Body of pancreas (tissue), 4 donors: ENCODE measurements at places on chromosomes 2 and 18.

DNA sequence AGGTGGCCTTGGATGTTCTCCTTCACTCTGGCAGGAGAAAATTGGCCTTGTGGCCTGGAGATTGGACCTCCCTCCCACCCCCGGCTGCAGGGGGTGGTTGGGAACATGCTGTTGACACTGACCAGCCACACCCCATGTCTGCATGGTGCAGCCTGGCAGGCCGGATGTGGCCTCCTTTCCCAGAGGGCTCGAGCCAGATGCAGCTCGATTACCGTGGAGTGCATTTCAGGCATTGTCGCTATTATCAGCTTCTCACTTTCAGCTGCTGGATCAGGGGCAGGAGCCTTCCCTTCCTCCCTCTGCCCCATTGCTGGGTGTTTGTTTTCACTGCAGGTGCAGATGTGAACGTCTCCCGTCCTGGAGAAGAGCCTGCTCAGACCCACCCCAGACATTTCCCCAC lies 211.0 kb upstream of the SIX2 start:
- no peak overlapping the region for H3K4me3 ChIP-seq
- H3K27ac ChIP-seq = no peak overlapping the region
- H3K27me3 ChIP-seq = no peaks in the 10 kb centered on the region
- H3K36me3 ChIP-seq = no peaks in the 10 kb centered on the region
- DNase-seq = no peak

GRCh38 chr2:128195435-128195984 lies 104.5 kb downstream of the UGGT1 start:
- peaks cover 8% of the 10 kb centered on the region for H3K4me1 ChIP-seq
- no peaks in the 10 kb centered on the region for H3K27me3 ChIP-seq
- H3K36me3 ChIP-seq = peaks cover 4% of the 10 kb centered on the region
- DNase-seq = no peak
- H3K27ac ChIP-seq = no peak overlapping the region

- no peak overlapping the region for H3K27ac ChIP-seq
- no peak overlapping the region for H3K4me3 ChIP-seq
- no peak for DNase-seq
- no peaks in the 10 kb centered on the region for H3K27me3 ChIP-seq
- peaks cover 19% of the 10 kb centered on the region for H3K4me1 ChIP-seq
Measured at GRCh38 chr2:143433840-143434239, 304.6 kb downstream of the ARHGAP15 start.

- H3K36me3 ChIP-seq = no peaks in the 10 kb centered on the region
- DNase-seq = no peak
- H3K4me3 ChIP-seq = no peak overlapping the region
- H3K4me1 ChIP-seq = no peaks in the 10 kb centered on the region
Measured at GRCh38 chr2:221392228-221392881, 179.7 kb downstream of the EPHA4 start.

GRCh38 chr2:212858496-212858895 lies 292.9 kb downstream of the IKZF2 start:
- H3K27me3 ChIP-seq = no peaks in the 10 kb centered on the region
- no peak overlapping the region for H3K27ac ChIP-seq
- no peak for DNase-seq
- H3K36me3 ChIP-seq = no peaks in the 10 kb centered on the region

DNA sequence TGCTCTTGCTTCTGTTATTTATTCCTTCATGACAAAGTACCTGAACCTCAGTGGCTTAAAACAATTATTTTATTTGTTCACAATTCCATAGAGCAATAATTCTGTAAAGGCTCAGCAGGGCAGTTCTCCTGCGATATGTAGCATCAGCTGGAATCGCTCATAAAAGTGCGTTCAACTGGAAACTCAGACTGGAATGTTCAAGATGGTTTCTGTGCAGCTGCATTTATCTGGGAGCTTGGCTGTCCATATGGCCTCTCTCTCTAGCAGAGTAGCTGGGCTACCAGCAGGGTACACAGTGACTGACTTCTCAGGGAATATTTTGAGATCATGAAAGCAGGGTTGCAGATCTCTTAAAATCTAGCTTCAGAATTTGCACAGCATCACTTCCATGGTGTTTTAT lies 13.5 kb downstream of the CCDC121 start:
- no peaks in the 10 kb centered on the region for H3K36me3 ChIP-seq
- H3K27ac ChIP-seq = no peak overlapping the region
- DNase-seq = no peak
- no peaks in the 10 kb centered on the region for H3K4me1 ChIP-seq
- no peak overlapping the region for H3K4me3 ChIP-seq

DNA sequence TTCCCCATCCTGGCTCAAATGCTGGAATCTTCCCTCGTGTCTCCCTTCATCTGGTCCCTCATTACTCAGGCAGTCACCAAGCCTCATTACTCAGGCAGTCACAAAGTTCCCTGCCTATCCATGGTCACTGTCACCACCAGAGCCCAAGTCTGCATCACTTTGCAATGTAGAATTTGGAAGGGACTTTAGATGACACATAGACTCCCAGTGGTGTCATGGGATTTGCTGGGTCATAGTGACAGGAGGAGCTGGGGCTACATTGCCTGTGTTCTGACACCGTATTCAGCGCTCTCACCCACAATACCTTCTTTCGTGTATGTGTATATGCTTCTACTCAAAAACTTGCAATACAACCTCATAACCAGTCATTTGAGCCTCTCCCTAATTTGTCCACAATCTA lies 2.1 kb upstream of the EMILIN1 start:
- no peak overlapping the region for H3K27ac ChIP-seq
- H3K36me3 ChIP-seq = no peaks in the 10 kb centered on the region
- peaks cover 16% of the 10 kb centered on the region for H3K4me1 ChIP-seq
- no peak overlapping the region for H3K4me3 ChIP-seq

GRCh38 chr2:241088376-241088775 lies 13.7 kb downstream of the MTERF4 start:
- no peak for DNase-seq
- H3K27me3 ChIP-seq = no peaks in the 10 kb centered on the region
- no peaks in the 10 kb centered on the region for H3K36me3 ChIP-seq
- H3K4me1 ChIP-seq = no peaks in the 10 kb centered on the region

DNA sequence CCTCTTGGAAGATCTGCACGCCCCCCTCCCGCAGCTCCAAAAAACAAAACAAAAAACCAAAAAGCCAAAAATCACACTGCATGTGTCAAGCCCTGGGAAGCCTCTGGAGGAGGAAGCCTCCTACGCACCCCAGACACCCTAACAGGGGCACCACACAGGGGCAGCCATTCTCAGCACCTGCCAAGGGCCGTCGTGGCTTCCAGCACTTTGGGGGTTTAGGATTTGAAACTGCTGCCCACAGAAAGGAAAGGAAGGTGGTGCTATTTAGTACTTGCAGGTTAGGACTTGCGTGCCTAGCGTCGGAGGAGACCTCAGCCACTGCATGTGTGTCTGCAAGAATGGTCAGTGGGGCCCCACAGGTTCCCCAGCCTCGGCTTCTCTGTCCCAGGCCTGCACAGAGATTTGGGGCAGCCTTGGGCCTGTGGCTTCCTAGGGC lies 419 bp upstream of the GPR55 start:
- H3K36me3 ChIP-seq = no peaks in the 10 kb centered on the region
- DNase-seq = no peak
- no peak overlapping the region for H3K27ac ChIP-seq

GRCh38 chr2:12612671-12613070 lies 104.1 kb upstream of the TRIB2 start:
- H3K4me3 ChIP-seq = no peak overlapping the region
- no peak for DNase-seq
- H3K4me1 ChIP-seq = no peaks in the 10 kb centered on the region
- H3K27ac ChIP-seq = no peak overlapping the region

DNA sequence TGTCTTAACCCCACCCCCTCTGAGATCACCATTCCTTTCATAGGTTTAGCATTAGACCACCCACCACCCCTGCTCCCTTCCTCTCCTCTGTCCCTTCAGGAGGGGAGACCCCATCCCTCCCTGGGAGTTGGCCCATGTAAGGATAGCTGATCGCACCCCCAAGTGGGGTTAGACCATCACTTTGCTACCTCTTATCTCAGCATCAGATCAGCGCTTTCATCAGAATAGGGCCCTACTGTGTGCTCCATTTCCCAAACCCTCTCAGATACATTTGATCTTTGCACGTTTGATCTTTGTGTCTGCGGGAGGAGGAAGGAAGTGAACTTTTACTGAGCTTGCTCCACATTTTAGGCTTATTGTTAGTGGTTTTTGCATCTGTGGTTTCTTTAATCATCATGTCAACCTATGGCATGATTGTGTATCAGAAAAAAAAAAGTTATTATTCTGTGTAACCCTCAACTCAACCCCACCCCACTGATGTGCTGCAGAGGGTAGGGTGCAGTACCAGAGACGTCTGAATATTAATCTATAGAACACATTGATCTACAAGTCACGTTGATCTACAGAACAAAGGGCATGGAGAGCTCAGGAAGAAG lies 81.2 kb downstream of the PDCL3 start:
- no peak overlapping the region for H3K27ac ChIP-seq
- no peaks in the 10 kb centered on the region for H3K27me3 ChIP-seq
- H3K36me3 ChIP-seq = no peaks in the 10 kb centered on the region
- no peak for DNase-seq

DNA sequence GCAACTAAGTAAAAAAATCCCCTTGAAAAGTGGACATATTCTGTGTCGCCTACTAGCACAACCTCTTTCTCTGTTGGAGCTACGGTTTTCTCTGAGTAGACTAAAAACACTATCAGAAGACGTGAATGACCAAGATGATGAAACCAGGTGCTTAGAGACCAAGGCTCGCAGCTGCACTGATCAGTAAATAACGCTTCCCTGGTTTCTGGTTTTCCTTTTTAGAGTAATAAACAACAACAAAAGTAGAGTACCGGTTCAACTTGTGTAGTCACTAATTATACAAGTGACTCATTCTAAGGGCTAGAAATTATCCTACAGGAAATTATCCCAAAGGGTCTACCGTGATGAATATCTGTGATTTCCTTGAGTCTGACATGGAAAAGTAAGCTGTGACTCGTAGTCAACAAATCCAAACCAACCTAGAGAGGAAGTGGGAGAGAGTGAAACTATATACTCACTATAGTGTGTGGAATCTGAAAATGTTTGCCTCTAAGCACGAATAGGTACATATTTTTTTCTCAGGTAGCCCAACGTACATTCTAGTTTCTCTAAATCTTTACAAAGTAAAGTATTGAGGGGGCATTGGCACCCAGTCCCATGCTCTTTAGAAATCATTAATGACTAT lies 17.8 kb downstream of the RASGRP3 start:
- H3K4me3 ChIP-seq = no peak overlapping the region
- no peak for DNase-seq
- no peak overlapping the region for H3K27ac ChIP-seq
- H3K4me1 ChIP-seq = peaks cover 3% of the 10 kb centered on the region
- no peaks in the 10 kb centered on the region for H3K27me3 ChIP-seq

DNA sequence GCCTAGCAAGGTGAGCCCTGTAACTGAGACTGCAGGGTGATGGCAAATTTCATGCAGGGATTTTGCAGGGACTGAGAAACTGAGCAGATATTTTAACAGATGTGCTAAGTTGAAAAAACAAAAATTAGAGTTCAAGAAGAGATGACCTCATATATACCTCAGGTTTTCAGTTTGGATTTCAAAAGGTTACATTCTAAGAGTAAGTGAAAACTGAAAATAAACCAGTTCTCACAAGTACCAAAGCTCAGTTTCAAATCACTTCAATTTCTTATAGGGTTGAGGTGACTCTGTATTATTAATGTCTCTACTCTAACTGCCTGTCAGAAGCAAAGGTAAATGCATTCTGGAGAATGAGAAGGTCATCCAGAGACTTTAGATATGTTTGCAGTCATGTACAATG lies 237.4 kb upstream of the VRK2 start:
- no peaks in the 10 kb centered on the region for H3K36me3 ChIP-seq
- H3K27me3 ChIP-seq = no peaks in the 10 kb centered on the region
- no peak overlapping the region for H3K4me3 ChIP-seq
- H3K27ac ChIP-seq = no peak overlapping the region
- no peaks in the 10 kb centered on the region for H3K4me1 ChIP-seq
- DNase-seq = no peak

- no peak overlapping the region for H3K4me3 ChIP-seq
- no peaks in the 10 kb centered on the region for H3K36me3 ChIP-seq
- no peaks in the 10 kb centered on the region for H3K27me3 ChIP-seq
- H3K27ac ChIP-seq = no peak overlapping the region
- H3K4me1 ChIP-seq = no peaks in the 10 kb centered on the region
Measured at GRCh38 chr2:8858910-8859309, 21.5 kb upstream of the KIDINS220 start.

GRCh38 chr18:66196805-66197204 lies 407.1 kb downstream of the CDH19 start:
- no peak overlapping the region for H3K4me3 ChIP-seq
- no peaks in the 10 kb centered on the region for H3K4me1 ChIP-seq
- no peaks in the 10 kb centered on the region for H3K27me3 ChIP-seq
- H3K27ac ChIP-seq = no peak overlapping the region
- H3K36me3 ChIP-seq = no peaks in the 10 kb centered on the region

DNA sequence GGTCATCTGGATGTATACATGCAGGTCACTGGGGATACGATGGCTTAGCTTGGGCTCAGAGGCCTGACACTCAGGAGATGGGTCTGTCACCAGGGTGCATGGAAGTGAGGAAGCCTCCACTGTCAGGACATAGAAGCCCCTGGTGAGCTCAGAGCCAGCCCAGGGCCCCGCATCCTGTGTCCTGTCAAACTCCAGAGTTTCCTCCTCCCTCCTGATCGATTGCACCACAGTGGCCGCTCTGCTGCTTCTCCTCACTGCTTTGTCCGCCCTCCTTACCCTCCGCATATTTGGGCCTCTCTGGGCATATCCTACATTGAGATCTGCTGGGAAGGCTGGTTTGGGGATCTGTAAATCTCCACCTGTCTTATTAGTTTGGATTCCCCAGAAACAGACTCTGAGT lies 37.5 kb upstream of the ATG16L1 start:
- no peak for DNase-seq
- H3K27ac ChIP-seq = no peak overlapping the region
- H3K4me1 ChIP-seq = no peaks in the 10 kb centered on the region
- no peak overlapping the region for H3K4me3 ChIP-seq

DNA sequence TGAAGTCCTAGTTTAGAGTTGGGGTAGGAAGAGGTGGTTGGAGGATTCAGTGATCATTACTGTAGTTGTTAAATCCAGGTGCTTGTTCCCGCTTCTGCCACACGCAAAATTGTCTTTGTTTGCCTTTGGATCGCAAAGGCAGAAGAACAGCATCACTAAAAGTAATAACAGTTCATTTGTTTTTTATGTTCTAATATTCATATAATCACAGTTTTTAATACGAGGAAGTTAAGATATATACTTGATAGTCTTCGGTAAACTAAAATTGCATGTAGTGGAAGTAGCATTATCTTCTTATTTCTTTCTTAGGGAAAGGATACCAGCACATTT lies 365 bp downstream of the NDUFB3 start:
- peak overlapping the region; percentile 73 for H3K27ac ChIP-seq
- H3K4me3 ChIP-seq = peak overlapping the region; percentile 93
- H3K27me3 ChIP-seq = no peaks in the 10 kb centered on the region
- no peaks in the 10 kb centered on the region for H3K36me3 ChIP-seq

GRCh38 chr2:43776324-43776723 lies 2.5 kb downstream of the DYNC2LI1 start:
- H3K4me1 ChIP-seq = peaks cover 6% of the 10 kb centered on the region
- no peak overlapping the region for H3K27ac ChIP-seq
- DNase-seq = no peak
- no peaks in the 10 kb centered on the region for H3K36me3 ChIP-seq
- H3K27me3 ChIP-seq = no peaks in the 10 kb centered on the region

- no peaks in the 10 kb centered on the region for H3K4me1 ChIP-seq
- H3K27me3 ChIP-seq = no peaks in the 10 kb centered on the region
- H3K36me3 ChIP-seq = no peaks in the 10 kb centered on the region
- no peak overlapping the region for H3K4me3 ChIP-seq
Measured at GRCh38 chr2:216710551-216711301, 15.4 kb upstream of the IGFBP5 start.

GRCh38 chr2:166361351-166362153 lies 14.2 kb downstream of the SCN9A start:
- H3K4me1 ChIP-seq = peaks cover 8% of the 10 kb centered on the region
- H3K36me3 ChIP-seq = no peaks in the 10 kb centered on the region
- H3K27me3 ChIP-seq = no peaks in the 10 kb centered on the region
- peak; percentile 19 for DNase-seq
